Pulmonary artery endothelial cell (primary cell): ENCODE measurements at places on chromosomes 4 and X. TPM values are rescaled to one million over a fixed set of nuclear protein-coding genes. Genes with fewer than 3 reads are reported as not detected.

- DNase-seq: no peak
Observed at GRCh38 chr4:186757696-186758355, 34.2 kb upstream of the FAT1 start.

- no peak for DNase-seq
Observed at GRCh38 chr4:180292339-180292738, 1950.9 kb upstream of the TENM3 start.

The CETN2 gene
- 22.0 and 26.1 TPM in 2 replicates for total RNA-seq

GRCh38 chr4:43348591-43348990, 456.1 kb downstream of the GRXCR1 start:
- no peak for DNase-seq

- DNase-seq: no peak
Observed at GRCh38 chr4:60808726-60809485, 391.2 kb upstream of the ADGRL3 start.

- no peak for DNase-seq
Observed at GRCh38 chr4:4217113-4217512, 9.6 kb downstream of the OTOP1 start.

GRCh38 chr4:40461879-40462278, 126.7 kb downstream of the CHRNA9 start:
- no peak for DNase-seq
